Activated T-helper 9 cell treated with anti-CD3 and anti-CD28 coated beads, Interleukin-2, amount 50 U/mL, for 16 hours (primary cell): ENCODE measurements at places on chromosomes 3 and 15.

GRCh38 chr3:196208942-196209695 is 2.1 kb downstream of the ZDHHC19 start:
- no peak for DNase-seq

GRCh38 chr3:73056014-73056844 is 5.2 kb upstream of the EBLN2 start:
- no peak for DNase-seq

DNA sequence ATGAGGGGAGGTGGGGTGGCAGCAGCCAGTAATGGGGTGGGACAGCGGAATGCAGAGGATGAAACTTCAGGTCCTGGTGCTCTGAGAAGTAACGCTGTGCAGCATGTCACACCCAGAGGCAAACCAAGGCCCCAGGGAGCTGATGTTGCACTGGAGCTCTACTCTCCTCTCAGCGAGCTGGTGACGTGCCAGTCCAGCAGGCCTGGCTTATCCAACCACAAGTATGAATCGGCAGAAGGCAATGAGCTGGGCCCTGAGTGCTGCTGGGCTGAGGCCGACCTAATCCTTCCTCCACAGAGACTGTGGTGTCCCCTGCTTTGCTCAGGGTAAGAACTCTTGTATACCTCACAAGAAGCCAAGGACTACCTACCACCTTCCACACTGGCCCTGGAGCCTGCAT is 30.5 kb downstream of the CD86 start:
- no peak for DNase-seq

DNA sequence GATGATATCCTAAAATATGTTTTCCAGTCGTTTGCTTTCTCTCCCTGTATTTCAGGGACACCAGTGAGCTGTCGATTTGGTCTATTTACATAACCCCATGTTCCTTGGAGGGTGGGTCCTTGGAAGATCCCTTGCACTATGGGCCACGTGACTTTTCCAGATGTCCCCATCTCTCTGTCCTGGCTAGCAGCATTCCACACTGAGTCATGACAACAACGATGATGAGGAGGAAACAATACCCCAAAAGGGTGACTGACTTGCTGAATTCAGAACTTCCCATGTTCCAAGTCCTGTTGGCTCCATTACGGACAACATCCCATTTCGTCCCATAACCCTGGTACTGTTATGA is 134.3 kb downstream of the NSMCE3 start:
- DNase-seq = no peak

DNA sequence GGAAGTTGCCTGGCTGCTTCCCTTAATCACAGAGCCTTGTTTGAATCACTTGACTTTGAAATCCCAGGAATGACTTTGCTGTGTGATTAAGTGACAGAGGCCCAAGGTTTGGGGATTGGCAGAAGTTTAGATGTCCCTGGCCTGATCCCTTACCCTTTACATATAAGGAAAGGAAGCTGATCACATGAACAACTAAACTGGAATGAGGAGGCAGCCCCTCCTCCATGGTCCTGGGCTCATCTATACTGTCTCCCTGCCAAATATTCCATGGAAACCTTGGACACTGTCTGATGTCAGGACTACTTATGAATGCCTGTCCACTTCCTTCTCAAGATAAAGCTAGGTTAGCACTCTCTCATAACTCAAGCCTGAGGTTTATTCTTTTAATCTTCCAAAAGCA is 181.3 kb upstream of the CTDSPL start:
- no peak for DNase-seq

DNA sequence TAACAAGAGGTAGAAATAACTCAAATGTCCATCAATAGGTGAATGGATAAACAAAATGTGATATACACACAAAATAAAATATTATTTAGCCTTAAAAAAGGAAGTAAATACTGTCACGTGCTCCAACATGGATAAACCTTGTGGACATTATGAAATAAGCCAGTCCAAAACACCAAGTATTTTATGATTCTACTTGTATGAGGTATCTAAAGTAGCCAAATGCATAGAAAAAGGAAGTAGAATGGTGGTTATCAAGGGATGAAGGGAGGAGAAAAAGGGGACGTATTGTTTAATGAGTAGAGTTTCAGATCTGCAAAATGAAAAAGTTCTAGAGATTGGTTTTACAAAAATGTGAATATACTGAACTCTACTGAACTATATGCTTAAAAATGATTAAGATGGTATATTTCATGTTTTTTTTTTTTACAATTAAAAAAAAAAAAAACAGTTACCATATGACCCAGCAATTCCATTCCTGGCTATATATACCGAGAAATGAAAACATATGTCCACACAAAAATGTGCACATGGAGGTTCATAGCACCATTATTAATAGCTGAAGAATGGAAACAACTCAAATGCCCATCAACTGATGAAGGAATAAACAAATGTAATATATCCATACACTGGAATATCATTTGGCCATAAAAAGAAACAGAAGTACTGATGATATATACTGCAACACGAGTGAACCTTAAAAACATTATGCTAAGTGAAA is 29.1 kb upstream of the MAP6D1 start:
- no peak for DNase-seq

DNA sequence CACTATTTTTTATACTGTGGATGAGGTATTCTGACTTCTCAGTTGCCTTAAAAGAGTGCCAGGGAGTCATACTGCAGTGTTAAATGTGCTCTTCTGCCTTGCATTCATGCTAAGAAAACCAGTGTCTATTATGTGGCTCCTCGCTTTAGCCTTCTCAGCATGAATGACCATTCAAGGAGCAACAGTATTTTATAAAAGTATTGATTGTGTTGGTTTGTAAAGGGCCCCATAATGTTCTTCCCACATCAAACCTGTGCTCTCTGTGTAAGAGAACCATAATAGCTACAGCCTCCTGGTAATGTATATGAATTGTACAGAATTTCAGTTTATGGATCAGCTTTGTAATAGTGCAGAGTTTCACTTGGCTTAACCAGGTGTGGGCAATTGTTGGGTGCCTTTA is 316.4 kb downstream of the CNTN4 start:
- no peak for DNase-seq

DNA sequence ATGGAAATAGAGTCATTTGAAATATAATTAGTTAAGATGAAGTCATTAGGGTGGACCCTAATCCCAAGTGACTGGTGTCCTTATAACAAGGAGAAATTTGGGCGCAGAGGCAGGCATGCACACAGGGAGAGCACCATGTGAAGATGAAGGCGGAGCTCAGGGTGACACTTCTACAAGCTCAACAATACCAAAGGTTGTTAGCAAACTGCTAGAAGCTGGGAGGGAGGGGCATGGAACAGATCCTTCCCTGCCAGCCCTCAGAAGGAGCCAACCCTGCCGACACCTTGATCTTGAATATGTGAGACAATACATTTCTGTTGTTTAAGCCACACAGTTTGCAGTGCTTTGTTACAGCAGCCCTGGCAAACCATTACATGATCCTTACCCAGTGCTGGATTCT is 57.8 kb downstream of the CCNL1 start:
- no peak for DNase-seq

GRCh38 chr3:137172728-137173127 is 214.9 kb downstream of the IL20RB start:
- DNase-seq = no peak

DNA sequence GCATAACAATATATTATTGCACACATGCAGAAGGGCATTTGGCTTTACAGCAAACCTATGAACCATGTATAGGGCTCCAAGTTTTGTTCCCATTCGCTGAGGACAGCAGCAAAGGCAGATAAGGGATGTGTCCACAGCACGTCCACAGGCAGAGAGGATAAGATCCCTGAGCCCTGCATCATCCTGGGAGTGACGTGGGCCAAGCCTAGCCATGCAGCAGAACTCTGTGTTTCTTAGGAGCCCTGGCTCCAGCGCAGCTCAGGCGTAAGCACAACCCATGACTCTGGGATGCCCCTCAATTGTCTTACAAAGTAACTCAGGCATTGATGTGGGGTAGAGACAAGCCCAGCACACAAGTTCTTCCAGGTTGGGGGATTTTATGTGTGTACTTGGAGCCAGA is 194.3 kb upstream of the CTDSPL start:
- DNase-seq = no peak

DNA sequence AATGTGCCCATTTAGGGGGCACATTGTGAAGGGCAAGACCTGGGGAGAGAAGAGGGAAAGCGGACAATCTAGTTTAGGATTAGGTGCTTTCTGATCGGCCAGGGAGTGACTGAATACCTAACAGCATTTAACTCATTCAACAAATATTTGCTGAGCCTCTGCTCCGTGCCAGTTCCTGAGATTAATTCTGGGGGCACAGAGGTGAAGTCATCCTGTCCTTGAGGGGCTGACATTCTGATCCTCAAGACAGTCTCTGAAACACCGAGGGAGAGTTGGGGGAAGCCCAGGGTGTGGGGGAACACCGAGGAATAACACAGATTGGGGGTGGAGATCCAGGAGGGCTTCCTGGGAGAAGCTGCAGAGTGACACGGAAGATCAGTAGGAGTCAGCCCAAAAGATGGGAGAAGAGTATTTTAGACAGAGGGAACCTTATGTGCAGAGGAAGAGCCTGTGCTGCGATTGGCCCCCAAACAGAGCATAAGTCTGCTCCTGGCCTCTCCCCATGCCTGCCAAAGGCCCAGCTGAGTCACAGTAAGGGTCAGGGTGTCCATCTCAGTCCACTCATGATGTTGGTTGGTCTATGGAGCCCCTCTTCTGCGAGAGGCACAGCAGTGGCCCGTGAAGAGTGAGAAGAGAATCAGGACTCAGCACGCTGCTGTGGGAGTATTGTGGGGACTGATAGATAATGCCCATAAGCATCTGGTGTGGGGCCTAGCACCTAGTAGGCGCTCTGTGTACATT is 60.2 kb downstream of the AMOTL2 start:
- no peak for DNase-seq

GRCh38 chr3:179045719-179046402 is 25.7 kb downstream of the ZMAT3 start:
- DNase-seq = no peak

DNA sequence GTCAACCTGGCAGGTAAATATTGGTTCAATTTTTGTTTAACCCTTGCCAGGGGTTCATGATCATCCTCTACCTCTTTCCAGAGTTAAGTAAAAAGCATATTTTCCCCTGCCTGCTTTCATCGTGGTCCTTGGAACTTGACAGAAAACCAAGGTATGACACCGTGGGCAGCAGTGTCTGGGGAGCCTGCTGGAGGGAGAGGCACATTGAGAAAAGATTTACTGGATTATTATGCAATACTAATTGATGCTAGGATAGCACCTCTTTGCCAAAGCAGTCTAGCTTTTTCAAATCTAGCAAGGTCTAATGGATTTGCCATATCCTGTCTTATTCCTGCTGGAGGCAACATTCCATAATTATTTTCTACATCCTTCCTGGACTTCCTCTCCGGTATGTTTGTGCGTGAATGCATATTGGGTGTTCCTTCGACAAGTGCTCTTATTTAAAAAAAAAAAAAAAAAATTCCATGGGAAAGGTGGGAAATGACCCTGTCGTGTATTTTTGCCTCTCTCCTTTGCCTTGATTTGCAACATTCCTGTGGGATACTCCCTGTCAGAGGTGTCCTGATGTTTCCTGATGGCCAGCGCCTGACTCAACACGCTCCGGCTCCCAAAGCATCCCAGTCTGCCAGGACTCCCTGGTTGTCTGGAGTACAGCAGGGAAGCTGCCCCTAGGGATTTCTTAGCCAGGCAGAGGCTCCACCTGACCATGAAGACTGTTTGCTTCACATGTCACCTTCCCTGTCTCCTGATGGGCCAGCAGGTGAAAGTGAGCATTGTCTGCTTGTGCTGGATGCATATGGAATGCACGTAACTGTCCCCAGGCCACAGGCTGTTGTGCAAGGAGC is 6.3 kb downstream of the BHLHE40 start:
- no peak for DNase-seq

DNA sequence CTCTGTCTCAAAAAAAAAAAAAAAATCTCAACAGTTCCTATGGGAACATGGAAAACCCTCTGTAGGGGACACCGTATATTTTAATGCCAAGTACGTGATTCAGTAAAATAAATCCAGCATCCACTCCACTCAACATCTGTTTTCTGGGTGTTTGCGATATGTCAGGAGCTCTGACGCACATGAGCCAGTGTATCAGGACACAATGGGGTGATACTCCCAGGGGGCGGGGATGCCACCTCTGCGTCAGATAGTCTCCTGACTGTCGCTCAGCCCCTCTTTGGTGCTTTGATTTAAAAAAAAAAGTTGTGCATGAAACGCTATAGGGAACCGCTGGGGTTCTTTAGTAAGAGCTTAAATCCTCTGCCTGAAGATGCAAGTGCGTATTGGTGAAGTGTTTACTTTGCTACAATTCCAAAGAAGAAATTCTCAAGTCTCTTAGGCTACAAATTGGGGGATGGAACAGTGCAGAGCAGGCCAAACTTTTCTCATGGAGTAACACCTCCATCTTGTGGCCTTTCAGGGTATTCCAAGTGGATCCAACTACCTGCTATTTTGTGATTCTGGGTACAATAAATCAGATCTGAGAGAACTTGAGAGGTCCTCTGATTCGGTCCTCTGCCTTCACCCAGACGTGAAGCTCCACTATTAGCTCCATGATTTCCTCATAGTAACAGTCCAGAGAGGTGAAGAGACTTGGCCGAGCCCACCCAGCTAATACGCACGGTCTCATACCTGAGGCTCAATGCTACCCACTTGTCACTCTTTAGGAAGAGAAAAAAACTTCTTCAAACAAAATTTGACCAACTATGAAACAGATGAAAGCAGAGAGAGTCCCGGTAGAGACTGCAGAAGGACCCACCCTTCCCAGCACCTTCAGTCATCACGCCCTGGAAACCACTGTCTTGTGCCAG is 9.3 kb upstream of the NR2E3 start:
- DNase-seq = no peak

- no peak for DNase-seq
Measured at GRCh38 chr3:15300323-15301078, 31.9 kb downstream of the SH3BP5 start.

DNA sequence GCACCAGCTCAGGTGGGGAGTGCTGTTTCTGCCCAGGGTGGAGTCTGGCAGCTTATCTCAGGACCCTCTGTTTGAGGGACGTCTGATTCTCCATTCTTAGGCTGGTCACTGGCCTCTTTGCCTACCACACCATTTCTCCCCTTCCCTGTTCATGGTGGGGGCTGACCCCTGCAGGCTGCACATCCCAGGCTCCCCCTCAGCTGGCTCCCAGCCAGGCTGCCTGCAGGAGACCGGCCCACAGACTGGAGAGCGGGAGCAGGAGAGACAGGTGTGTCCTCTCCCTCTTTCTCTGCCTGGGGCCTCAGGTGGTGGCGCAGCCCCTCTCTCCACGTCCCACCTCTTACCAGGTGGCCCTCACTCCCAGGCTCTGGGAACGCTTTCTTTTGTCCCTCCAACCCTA is 60.8 kb downstream of the RAB11A start:
- DNase-seq = no peak
